ENCODE measurements at places on chromosomes 6 and 20.

DNA sequence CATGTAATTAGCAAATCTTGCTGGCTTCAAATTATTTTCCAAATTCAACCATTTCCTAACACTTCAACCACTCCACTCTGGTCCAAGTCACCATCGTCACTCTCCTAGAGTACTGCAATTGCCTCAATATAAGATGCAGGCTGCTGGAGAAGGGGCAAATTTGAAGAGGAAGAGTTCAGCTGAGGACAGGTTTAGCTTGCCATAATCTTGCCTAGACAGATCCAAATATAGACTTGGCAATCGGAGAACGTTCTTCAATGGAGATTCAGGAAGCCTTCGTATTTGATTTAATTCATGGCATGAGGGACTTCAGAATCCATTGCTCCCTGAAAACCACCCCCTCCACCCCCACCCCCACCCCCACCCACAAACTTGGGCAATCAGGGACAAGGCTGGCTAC is 15.4 kb upstream of the KHDC1L start:
- no peak for DNase-seq

DNA sequence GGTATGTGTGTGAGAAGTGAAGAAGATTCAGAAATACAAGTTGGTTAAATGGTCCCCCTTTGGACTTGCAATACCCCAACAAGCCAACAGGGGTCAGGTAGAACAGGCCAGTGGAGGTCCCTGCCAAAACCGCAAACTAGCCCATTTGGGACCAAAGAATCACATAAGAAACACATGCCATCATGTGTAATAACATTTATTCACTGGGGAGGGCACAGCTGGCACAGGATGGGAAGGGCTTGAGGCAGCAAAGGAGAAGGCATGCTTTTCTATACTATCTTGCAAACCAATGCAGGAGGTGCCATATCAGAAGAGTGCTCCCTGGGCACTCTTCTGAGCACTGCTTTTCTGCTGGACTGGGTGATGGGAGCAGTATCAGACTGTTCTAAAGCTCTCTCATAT is 116.1 kb upstream of the TRAF3IP2 start:
- DNase-seq, result peak; percentile 66

DNA sequence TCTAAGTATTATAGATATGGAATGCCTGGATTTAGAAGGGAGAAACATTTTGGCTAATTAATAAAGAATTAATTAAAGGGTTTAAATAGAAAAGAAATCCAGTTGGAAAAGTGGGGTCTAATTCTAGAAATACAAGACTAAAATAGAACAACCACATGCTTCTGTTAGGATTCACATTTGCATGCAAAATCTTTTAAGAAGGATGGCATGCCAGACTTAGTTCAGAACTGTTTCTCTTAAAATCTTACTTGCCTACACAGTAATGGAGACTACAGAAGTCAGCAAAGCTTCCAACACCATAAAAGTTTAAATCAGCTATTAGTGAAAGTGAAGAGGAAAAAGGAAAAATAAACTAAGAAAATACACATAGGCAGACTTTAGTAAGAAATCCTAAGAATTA is 32.7 kb upstream of the KATNA1 start:
- DNase-seq, result no peak

GRCh38 chr20:13042458-13042794 is 33.7 kb downstream of the SPTLC3 start:
- no peak for DNase-seq

GRCh38 chr20:62165762-62166399 is 16.9 kb upstream of the MTG2 start:
- no peak for DNase-seq

GRCh38 chr6:105569706-105570105 is 166.8 kb upstream of the PREP start:
- DNase-seq, result no peak

DNA sequence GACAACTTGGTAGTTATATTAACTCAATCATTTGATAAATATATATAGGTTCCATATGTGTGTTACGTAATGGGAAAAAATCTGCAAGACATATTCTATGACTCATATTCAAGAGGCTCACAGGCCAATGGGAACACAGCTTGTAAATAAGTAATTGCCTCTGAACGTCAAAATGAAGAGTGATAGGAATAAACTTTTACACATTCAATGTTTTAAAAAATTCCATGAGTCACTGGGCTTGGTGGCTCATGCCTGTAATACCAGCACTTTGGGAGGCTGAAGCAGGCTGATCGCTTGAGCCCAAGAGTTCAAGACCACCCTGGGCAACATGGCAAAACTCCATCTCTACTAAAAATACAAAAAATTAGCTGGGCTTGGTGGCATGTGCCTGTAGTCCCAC is 209.4 kb upstream of the MCHR2 start:
- no peak for DNase-seq

DNA sequence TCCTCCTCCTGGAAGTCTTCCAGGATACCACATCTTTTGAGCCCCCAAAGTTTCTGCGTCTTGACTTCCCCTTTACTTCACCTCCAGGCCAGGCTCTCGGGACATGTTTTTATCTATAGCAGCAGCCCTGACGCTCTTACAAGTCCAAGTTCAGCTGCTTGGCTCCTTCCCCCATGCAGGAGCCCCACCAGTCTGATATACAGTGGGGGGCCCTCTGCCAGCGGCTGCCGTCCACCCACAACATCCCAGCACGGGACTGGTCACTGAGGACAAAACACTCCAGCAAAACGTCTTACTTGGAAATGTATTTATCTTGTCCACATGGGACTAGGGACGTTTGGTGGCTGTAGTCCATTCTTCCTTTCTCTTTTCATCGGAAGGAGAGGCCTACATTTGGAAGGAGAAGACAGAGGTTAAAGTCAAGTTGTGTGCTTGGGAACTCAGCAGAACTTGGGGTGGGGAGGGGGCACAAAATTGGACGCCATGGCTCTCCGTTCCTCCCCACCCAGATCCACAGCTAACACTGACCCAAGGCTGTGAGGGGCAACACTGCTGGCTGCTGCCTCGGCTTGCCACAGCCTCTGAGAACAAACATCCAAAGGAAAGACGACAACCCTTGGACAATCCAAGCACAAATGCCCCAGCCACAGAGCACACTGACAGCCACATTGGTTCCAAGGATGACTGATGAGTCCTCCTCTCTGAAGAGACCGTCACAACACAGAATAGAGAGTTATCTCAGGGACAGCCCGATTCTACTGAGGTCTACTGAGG is 79.2 kb downstream of the PRND start:
- DNase-seq, result no peak

GRCh38 chr6:154893917-154894316 is 101.2 kb upstream of the TIAM2 start:
- DNase-seq, result no peak

GRCh38 chr6:166751051-166751595 is 124.1 kb upstream of the RPS6KA2 start:
- DNase-seq, result no peak

GRCh38 chr6:90472716-90473115 is 114.2 kb downstream of the MAP3K7 start:
- DNase-seq, result no peak

- DNase-seq, result no peak
These were observed 38.3 kb downstream of the IGF2R start for GRCh38 chr6:160007145-160007544.

DNA sequence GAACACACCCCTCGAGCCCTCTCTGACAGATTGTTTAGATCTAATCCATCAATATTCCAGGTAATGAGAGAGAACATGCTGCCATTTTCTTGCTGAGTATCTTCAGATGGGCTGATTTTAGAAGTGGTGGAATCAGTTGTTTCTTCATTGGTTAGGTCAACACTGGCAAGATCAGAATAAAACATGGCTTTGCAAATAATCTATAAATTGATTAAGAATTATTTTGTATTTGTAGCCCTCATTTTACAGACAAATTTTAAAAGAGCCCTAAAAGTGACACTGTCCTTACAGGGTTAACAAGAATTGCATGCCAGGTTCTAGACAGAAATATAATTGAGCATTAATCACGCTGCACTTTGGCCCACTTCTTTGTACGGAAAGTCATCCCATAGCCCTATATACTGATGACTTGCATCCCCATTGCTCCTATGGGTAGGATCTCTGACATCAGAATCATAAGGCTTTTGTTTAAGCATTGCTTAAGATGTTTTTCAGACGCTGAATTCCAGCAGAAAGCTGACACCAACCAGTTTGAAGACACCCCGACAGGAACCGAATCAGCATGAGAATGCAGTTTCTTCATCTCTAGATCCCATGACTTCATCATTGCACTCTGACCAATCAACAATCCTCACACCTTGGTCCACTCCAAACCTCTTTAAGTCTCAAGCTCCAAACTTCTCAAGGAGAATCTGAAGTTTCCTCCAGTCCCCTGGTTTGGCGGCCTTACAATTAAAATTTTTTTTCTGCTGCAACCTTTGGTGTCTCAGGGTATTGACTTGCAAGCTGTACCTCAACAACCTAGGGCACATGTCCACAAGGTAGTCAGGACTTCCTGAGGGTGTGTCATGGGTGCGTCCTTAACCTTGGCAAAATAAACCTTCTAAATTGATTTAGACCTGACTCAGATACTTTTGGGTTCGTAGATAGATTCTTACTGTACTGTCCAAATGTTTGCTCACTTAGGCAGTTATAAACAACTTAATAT is 7.8 kb downstream of the TDP2 start:
- no peak for DNase-seq

DNA sequence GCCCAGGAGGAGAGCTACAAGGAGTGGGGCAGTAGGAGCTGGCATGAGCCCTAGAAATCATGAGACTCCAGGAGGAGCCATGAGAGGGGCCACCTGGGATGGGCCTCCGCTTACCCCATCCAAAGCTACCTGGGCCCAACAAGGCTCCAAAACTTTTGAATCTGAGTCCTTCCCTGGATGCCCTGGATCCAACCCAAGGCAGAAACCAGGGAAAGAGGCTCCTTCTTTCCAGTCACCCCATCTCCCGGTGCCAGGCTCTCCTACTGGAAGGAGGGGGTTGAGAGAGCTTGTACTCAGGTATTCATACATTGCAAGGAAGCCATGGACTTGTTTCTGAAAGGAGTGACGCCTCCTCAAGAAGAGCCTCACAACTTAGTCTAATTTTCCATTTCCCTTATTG is 7.8 kb upstream of the SIRPG start:
- DNase-seq, result no peak

GRCh38 chr6:111724505-111724904 is 118.8 kb upstream of the TRAF3IP2 start:
- DNase-seq, result no peak

- DNase-seq, result no peak
These were observed 5.6 kb downstream of the SPATA2 start for GRCh38 chr20:49909499-49910339.

GRCh38 chr20:43300901-43301300 is 111.2 kb upstream of the PTPRT start:
- DNase-seq, result no peak

Measured in naive thymus-derived CD8-positive, alpha-beta T cell (primary cell).